ENCODE measurements at places on chromosomes 13 and 19.

GRCh38 chr19:28012361-28012760 is 1200.6 kb downstream of the UQCRFS1 start:
- no peaks in the 10 kb centered on the region for H3K4me1 ChIP-seq
- H3K4me3 ChIP-seq, result no peak overlapping the region
- peaks cover 7% of the 10 kb centered on the region for H3K27me3 ChIP-seq
- H3K36me3 ChIP-seq, result no peaks in the 10 kb centered on the region
- no peak for DNase-seq

- H3K4me1 ChIP-seq, result peaks cover 12% of the 10 kb centered on the region
- DNase-seq, result no peak
- H3K4me3 ChIP-seq, result no peak overlapping the region
- H3K27ac ChIP-seq, result no peak overlapping the region
Measured at GRCh38 chr19:7539827-7540425, 4.4 kb downstream of the PNPLA6 start.

DNA sequence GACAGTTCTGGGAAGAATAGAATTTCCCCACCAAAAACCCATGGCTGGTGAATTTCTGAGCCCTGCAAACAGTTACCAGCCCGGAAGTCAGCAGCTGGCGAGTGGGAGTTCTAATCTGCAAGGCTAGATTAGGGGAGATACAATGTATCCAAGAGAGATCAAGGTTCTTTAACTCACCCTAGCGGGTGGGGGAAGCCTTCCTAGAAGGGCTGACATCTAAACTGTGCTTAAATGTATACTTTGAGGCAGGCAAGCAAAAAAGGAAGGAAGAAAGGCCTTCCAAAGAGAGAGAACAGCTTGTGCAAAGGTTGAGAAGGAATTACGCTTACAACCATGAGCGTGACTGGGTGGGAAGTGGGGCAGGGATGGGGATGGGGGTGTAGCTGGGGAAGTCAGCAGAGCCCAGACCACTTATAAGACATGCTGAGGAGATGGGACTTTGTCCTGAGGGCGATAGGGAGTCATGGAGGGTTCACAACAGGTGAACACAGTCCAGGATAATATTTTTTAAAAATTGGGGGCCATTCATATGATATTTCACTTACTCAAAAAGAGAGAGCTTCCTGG is 20.8 kb upstream of the ZNRF4 start:
- H3K4me3 ChIP-seq, result no peak overlapping the region
- peaks cover 18% of the 10 kb centered on the region for H3K4me1 ChIP-seq
- H3K27me3 ChIP-seq, result peaks cover 50% of the 10 kb centered on the region
- no peak overlapping the region for H3K27ac ChIP-seq
- no peak for DNase-seq
- H3K36me3 ChIP-seq, result no peaks in the 10 kb centered on the region

- H3K27me3 ChIP-seq, result no peaks in the 10 kb centered on the region
- peak overlapping the region; percentile 96 for H3K27ac ChIP-seq
- H3K36me3 ChIP-seq, result peaks cover 38% of the 10 kb centered on the region
- H3K4me3 ChIP-seq, result peak overlapping the region; percentile 18
- H3K4me1 ChIP-seq, result peaks cover 88% of the 10 kb centered on the region
- DNase-seq, result no peak
Measured at GRCh38 chr13:40651866-40652587, 14.4 kb downstream of the FOXO1 start.

DNA sequence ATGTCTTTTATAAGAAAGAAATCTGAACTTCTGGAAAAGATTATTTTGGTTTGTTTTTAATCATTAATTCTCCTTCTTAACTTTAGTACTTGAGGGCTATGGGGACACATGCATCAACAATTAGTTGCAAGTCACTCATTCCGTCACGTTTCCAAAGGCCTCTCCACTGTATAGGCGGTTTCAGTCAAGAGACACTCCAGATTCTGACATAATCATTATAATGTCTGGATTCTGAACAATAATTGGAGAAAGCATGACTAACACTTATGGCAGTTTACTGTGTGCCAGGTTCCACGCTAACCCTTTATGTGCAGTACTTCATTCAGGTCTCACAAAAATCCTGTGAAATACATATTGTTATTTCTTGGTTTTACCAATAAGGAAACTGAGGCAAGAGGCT is 71.9 kb downstream of the TNFRSF19 start:
- H3K27me3 ChIP-seq, result no peaks in the 10 kb centered on the region
- no peak for DNase-seq
- no peaks in the 10 kb centered on the region for H3K36me3 ChIP-seq

GRCh38 chr19:34082289-34083077 is 89.8 kb upstream of the LSM14A start:
- no peaks in the 10 kb centered on the region for H3K4me1 ChIP-seq
- H3K36me3 ChIP-seq, result no peaks in the 10 kb centered on the region

DNA sequence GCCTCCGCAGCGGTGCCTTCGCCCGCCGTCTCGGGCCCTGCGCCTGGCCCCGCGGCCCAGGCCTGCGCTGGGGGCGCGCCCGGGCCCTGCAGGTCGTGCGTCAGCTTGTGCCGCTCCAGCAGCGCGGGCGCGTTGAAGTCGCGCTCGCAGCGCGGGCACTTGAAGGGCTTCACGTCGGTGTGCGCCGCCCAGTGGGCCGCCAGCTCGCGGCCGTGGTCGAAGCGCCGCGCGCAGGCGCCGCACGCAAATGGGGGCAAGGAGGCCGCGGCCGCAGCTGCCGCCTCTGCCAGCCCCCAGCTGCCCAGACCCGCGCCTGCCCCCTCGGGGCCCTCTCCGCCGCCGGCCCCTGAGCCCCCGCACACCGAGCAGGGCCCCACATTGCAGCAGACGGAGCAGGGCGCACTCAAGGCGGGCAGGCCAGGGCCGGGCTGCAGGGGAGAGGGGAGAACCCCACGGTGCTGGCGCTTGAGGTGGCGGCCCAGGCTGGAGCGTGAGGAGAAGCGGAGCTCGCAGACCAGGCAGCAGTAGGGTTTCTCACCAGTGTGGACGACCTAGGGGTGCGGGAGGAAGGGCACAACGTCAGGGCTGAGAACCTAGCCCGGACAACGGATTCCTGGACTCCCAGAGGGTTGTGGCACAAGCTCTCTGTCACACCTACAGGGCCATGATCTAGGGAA is 6.1 kb downstream of the FIZ1 start:
- H3K4me1 ChIP-seq, result peaks cover 4% of the 10 kb centered on the region
- peak overlapping the region; percentile 28 for H3K27ac ChIP-seq
- DNase-seq, result no peak
- peaks cover 29% of the 10 kb centered on the region for H3K36me3 ChIP-seq

GRCh38 chr13:91661692-91662490 is 263.5 kb downstream of the GPC5 start:
- H3K4me3 ChIP-seq, result no peak overlapping the region
- no peak overlapping the region for H3K27ac ChIP-seq
- no peaks in the 10 kb centered on the region for H3K4me1 ChIP-seq
- no peaks in the 10 kb centered on the region for H3K36me3 ChIP-seq
- H3K27me3 ChIP-seq, result no peaks in the 10 kb centered on the region

DNA sequence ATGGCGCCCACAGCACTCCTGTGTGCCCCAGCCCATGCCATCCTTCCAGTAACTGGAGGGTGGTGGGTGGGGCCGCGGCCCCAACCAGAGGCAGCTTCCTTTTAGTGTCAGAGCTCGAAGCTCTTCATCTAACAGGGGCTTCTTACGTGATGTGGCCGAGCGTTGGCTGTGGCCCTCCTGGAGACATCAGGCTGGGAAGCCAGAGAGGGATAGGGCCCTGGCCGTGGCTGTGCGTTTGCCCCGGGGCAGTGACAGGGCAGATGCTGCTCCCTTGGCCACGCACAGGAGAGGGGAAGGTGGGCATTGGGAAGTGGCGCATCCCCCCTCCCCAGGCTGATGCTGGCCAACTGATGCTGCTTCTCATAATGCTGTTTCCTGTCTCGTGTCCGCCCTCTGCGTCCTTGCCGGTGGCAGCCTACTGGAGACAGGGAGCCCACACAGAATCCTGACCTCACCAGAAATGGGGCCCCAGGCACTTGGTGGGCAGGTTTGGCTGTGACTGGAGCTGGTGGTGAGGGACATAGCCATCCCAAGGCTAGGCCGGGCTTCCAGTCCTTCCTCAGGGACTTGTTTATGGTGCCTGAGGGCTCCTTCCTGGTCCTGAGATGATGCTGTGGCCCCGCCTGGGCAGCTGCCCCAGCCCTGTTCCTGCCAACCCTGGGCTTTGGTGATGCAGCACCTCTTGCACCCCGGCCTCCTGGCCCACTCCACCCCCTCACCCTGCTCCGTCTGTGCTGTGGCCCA is 34.3 kb downstream of the ATP4B start:
- peaks cover 2% of the 10 kb centered on the region for H3K4me1 ChIP-seq
- H3K4me3 ChIP-seq, result no peak overlapping the region
- no peak overlapping the region for H3K27ac ChIP-seq
- DNase-seq, result no peak
- peaks cover 40% of the 10 kb centered on the region for H3K36me3 ChIP-seq

DNA sequence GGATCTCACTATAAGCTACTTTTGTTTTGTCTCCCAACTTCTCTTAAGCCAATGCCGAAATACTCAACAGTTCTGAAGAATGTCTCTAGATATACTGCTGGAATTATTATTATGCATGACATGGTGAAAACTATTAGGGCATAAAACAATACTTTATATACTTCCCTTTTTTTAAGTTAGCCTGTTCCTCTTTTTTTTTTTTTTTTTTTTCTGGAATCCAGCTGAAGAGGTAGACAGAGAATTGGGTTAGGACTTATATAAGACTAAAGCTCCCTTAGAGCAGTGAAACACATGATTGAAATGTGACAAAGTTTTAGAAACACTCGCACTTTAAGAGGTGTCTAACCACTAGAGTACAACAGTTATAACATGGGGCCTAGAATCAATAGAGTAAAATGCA is 850.9 kb upstream of the PCDH9 start:
- no peak for DNase-seq
- no peaks in the 10 kb centered on the region for H3K27me3 ChIP-seq
- no peak overlapping the region for H3K27ac ChIP-seq
- H3K4me3 ChIP-seq, result no peak overlapping the region

- H3K27ac ChIP-seq, result no peak overlapping the region
- no peak for DNase-seq
- no peaks in the 10 kb centered on the region for H3K27me3 ChIP-seq
- H3K36me3 ChIP-seq, result peaks cover 2% of the 10 kb centered on the region
Measured at GRCh38 chr13:76724421-76724820, 161.8 kb downstream of the KCTD12 start.

- H3K4me1 ChIP-seq, result peaks cover 5% of the 10 kb centered on the region
- peaks cover 19% of the 10 kb centered on the region for H3K36me3 ChIP-seq
- H3K4me3 ChIP-seq, result no peak overlapping the region
- DNase-seq, result no peak
- no peak overlapping the region for H3K27ac ChIP-seq
- H3K27me3 ChIP-seq, result no peaks in the 10 kb centered on the region
Measured at GRCh38 chr19:42099336-42099925, 23.5 kb downstream of the ZNF574 start.

GRCh38 chr13:68304286-68304893 is 1074.3 kb upstream of the PCDH9 start:
- no peaks in the 10 kb centered on the region for H3K36me3 ChIP-seq
- H3K4me1 ChIP-seq, result no peaks in the 10 kb centered on the region
- H3K4me3 ChIP-seq, result no peak overlapping the region
- no peak for DNase-seq
- no peak overlapping the region for H3K27ac ChIP-seq

- peaks cover 7% of the 10 kb centered on the region for H3K27me3 ChIP-seq
- H3K36me3 ChIP-seq, result peaks cover 5% of the 10 kb centered on the region
- peaks cover 22% of the 10 kb centered on the region for H3K4me1 ChIP-seq
Measured at GRCh38 chr19:17944301-17944700, 11.5 kb downstream of the CCDC124 start.

GRCh38 chr13:46885018-46885417 is 11.8 kb downstream of the HTR2A start:
- H3K27me3 ChIP-seq, result peaks cover 51% of the 10 kb centered on the region
- H3K4me3 ChIP-seq, result no peak overlapping the region
- DNase-seq, result no peak
- H3K36me3 ChIP-seq, result no peaks in the 10 kb centered on the region

DNA sequence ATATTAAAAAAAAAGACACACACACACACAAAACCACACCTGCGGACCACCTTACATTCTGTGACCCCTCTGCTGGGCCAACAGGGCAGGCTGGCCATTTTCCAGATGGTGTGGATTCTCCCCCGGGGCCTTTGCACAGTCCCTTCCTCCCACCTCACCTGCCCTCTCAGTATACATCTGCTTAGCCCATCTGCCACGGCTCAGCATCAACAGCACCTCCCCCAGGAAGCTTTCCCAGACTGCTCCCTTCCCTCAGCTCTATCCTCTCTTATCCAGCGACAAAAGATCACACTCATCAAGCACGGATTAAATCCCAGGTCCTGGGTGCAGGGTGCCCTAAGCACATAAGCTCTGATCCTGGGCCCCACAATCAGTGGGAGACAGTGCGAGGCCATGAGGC is 4.5 kb downstream of the ZNF787 start:
- DNase-seq, result no peak
- H3K4me1 ChIP-seq, result peaks cover 44% of the 10 kb centered on the region
- H3K27ac ChIP-seq, result no peak overlapping the region

DNA sequence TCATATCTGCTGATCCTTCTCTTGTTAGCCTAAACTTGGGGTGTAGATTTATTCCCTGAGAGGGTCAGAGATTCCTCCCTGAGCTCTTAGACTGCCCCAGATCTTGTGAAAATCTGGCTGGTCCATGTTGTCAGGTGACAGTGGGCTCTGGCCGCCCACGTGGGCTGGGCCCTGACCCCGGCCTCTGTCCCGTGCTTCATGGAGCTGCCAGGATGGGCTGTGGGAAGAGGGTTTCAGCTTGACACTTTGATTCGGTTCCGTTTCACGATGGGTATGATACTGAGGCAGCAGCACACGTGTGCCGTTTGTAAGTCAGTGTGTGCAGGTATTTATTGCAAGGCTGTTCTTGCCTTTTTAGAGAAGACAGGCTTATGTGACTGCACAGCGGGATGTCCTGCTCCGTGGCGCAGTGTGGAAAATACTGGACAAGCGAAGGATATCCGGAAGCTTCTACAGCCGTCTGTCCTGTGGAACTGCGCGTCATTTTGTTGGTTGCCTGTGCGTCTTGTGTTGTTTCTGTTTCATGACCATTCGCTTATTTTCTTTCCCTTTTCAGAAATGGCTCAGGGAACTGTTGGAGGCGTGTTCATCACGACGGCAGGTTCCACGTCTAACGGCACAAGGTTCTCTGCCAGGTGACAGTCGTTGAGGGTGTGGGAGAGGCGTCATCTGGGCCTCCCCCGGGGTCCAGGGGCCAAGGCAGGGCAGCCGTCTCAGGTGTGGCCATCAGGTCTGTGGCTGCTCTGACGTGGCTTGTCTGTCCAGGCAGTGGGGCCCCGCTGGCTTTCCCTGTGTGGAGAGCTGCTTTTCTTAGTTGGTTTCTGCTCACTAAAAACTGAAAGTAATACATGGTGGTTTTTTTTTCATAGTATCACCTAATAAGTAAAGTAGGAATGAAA is 20.5 kb downstream of the ATP4B start:
- H3K27me3 ChIP-seq, result no peaks in the 10 kb centered on the region
- peak overlapping the region; percentile 16 for H3K27ac ChIP-seq
- H3K4me1 ChIP-seq, result peaks cover 25% of the 10 kb centered on the region
- H3K4me3 ChIP-seq, result no peak overlapping the region
- no peak for DNase-seq

- peaks cover 25% of the 10 kb centered on the region for H3K36me3 ChIP-seq
- no peak for DNase-seq
- no peak overlapping the region for H3K27ac ChIP-seq
- peaks cover 5% of the 10 kb centered on the region for H3K27me3 ChIP-seq
- H3K4me1 ChIP-seq, result peaks cover 67% of the 10 kb centered on the region
- H3K4me3 ChIP-seq, result no peak overlapping the region
Measured at GRCh38 chr13:79485014-79485811, 4.3 kb downstream of the NDFIP2 start.
